Stimulated activated CD8-positive, alpha-beta memory T cell treated with anti-CD3 and anti-CD28 coated beads, Interleukin-7, amount 100 ng/mL, for 1 hour (primary cell): ENCODE measurements at places on chromosomes 13 and 19.

DNA sequence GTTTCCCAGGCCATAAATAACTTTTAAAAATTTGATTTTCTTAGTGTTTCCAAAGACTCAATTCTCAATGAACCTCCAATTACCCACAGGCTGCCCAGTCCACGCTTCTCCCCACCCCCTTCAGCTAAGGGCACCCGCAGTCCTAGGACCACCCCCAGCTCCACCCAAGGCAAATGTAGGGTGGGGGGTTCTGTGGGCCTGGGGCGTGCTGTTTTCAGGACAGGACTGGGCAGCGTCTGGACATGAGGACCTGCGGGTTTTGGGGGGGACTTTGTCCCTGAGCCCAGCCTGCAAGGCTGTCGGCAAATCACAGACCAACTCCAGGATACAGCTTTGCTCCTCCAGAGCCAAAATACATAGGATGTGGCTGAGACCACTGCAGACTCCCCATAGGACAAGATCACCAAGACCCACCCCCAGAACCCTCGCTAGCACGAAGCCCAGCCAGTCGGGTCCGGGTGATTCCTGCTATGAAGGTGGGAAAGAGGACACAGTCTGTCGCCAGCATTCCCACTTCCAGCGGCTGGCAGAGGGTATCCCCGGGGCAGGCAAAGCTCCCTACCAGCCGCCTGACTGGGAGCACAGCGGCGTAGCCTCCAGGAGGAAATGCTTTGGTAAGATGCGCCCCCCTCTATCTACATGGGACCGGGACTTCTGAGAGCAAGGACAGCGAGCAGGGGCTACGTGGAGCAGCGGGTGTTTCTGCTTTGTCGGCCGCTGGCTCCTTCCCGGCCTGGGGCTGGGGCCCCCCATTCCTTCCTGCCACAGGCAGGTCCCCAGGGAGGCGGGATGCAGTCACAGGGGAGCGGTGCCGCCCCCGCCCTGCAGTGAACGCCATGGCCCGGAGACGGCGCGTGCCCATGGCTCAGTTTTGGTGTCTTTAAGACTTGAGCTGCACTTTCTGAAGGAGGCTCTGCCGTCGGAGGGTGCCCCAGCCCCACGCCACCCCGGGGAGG, 1.6 kb upstream of the TIMM13 start:
- no peak for DNase-seq

DNA sequence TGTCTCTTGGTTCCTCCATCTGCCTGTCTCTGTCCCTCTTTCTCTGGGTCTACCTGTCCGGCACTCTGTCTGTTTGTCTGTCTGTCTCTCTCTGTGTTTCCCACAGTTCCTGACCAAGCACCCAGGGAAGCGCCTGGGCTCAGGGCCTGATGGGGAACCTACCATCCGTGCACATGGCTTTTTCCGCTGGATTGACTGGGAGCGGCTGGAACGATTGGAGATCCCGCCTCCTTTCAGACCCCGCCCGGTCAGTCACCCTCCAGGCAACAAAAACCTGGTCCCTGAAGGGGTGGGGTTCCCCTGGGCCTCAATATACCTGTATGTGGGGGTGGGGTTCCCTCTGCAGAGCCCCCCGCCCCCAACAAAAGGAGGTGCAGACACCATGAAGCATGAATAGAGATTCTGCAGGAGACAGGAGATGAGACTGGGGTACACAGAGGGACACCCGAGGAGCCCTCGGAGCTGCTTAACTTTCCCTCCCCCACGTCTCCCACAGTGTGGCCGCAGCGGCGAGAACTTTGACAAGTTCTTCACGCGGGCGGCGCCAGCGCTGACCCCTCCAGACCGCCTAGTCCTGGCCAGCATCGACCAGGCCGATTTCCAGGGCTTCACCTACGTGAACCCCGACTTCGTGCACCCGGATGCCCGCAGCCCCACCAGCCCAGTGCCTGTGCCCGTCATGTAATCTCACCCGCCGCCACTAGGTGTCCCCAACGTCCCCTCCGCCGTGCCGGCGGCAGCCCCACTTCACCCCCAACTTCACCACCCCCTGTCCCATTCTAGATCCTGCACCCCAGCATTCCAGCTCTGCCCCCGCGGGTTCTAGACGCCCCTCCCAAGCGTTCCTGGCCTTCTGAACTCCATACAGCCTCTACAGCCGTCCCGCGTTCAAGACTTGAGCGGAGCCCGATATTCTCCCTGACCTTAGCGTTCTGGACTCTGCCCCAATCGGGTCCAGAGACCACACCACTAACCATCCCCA, 2.6 kb upstream of the CACNG7 start:
- DNase-seq: peak; percentile 58

GRCh38 chr19:10776900-10777650, 58.9 kb downstream of the TMED1 start:
- no peak for DNase-seq

- DNase-seq: peak; percentile 67
These were observed 12.8 kb downstream of the POLR2E start for GRCh38 chr19:1082165-1082927.

- no peak for DNase-seq
These were observed 17.5 kb downstream of the LRRC63 start for GRCh38 chr13:46229251-46229650.

- DNase-seq: no peak
These were observed 8.6 kb downstream of the NPAS1 start for GRCh38 chr19:47028195-47028601.

DNA sequence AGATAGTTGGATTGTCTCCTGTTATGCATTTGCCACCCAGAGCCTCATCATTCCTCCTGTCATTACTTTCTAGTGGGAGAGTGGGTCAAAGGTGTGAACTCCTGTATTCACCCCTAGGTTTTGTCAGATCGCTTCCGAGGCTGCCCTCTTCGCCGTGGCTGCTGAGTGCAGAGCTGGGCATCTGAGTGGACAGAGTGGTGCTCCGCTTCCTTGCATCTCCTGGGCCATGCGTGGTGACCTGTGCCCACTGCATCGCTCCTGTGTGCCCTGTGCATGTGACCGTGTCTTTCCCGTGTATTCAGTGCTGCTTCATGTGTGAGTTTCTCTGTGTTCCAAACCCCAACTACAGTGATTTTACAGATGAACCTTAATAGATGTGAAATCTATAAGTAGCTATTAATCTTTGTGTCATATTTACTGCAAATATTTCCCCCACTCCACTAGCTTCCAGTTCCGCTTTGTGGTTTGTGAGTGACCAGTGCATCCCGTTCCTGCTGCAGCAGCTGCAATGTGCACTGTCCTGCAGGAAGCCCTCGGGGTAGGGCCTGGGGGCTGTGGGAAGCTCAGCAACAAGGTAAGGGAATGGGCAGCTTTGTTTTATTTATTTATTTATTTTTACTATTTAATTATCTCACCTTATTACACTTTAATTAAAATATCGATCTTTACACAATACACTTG, 53.1 kb downstream of the C13orf46 start:
- no peak for DNase-seq
